ENCODE measurements at places on chromosomes 5 and 9. TPM values are rescaled to one million over a fixed set of nuclear protein-coding genes. Genes with fewer than 3 reads are reported as not detected.

Gene FGF18
- total RNA-seq, result 0.14 TPM

Gene IFNK
- total RNA-seq, result not detected

Gene RANBP3L
- not detected for total RNA-seq

Gene ARID3C
- 0.19 TPM for total RNA-seq

Gene ESM1
- total RNA-seq, result 1.4 TPM

Measured in A172 (cell line).